ENCODE measurements at places on chromosomes 1 and 21. TPM values are rescaled to one million over a fixed set of nuclear protein-coding genes. Genes with fewer than 3 reads are reported as not detected.

DNA sequence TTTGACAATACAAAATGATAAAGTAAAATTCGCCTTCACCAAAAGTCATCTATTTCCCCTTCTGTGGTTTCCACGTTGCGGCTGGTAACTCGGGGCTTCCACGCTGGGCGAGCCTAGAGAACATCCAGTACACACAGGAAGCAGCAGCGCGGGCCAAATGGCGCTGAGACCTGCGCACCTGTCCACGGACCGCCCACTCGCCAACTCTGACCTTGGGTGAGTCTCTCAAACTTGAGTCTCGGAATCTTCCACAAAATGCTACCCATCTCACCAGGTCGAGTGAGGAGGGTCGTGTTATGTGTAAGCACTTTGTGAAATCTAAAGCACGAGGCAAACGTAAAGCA lies 820 bp upstream of the TTF2 start:
- peak; percentile 29 for DNase-seq

- no peak for DNase-seq
Observed at GRCh38 chr21:28828981-28829380, 163.7 kb downstream of the LTN1 start.

GRCh38 chr1:46592823-46593222 lies 11.2 kb downstream of the MKNK1 start:
- no peak for DNase-seq

DNA sequence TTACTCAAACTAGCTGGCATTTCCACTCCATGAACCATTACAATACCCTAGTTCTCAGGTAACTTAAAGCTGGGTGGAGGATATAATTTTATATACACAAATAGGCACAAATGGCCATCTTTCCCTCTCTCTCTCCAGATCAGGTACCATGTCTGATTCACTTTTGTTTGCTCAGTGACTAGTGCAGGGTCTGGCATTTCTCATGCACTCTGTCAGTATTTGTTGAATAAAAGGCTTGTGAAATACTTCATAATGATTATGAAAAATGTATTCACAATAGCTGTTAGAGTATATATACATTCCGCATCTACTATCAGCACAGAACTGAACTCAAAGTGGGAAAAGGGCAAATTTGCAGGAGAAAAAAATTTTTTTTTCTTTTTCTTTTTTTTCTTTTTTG lies 510.2 kb upstream of the USP24 start:
- DNase-seq, result no peak

GRCh38 chr1:204359474-204360255 lies at the start of gene PLEKHA6:
TSS of gene PLEKHA6 (minus strand) at chr1:204359929. CDS start at chr1:204273727, 86,202 bp downstream.
- no peak for DNase-seq

- no peak for DNase-seq
Observed at GRCh38 chr1:36737038-36737555, 254.4 kb upstream of the CSF3R start.

DNA sequence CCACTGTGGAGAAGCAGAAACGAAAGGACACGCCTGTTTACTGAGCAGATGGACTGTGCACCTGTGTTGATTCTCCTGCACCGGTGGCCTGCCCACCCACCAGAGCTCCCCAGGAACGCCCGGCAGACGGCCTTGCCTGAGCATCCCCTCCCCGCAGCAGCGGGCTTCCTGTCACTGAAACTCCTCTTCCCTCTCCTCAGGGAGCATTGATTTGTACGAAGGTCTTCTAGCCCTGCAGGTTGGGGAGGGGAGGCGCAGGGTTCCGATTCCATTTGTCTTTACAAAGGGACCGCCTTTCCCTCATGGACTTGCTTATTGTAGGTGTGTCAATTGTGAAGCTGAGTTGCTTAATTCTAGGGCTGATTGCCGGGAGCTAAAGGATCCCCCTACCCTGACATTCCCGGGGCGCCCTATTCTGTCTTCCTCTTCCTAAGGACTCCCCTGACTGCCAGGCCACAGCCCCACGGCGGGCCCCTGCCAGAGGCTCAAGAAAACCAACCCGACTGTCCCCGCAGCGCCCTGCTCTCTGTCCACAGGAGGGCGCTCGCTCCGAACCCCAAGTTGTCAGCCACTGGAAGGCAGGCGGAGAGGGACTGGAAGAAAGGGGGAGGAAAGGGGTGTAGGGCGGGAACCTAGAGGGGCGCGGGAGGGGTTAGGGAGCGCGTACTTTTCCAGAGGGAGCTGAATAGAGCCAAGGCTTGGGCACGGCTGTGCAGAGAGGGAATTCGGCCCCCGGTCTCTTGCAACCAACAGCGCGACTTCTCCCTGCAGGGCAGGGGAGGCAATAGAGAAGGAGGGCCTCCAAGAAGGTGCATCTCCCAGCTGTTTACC lies 2.8 kb downstream of the S100A6 start:
- DNase-seq, result peak; percentile 94

- no peak for DNase-seq
Observed at GRCh38 chr1:185560760-185561159, 173.4 kb upstream of the HMCN1 start.

- DNase-seq, result no peak
Observed at GRCh38 chr1:172704001-172704400, 45.1 kb downstream of the FASLG start.

DNA sequence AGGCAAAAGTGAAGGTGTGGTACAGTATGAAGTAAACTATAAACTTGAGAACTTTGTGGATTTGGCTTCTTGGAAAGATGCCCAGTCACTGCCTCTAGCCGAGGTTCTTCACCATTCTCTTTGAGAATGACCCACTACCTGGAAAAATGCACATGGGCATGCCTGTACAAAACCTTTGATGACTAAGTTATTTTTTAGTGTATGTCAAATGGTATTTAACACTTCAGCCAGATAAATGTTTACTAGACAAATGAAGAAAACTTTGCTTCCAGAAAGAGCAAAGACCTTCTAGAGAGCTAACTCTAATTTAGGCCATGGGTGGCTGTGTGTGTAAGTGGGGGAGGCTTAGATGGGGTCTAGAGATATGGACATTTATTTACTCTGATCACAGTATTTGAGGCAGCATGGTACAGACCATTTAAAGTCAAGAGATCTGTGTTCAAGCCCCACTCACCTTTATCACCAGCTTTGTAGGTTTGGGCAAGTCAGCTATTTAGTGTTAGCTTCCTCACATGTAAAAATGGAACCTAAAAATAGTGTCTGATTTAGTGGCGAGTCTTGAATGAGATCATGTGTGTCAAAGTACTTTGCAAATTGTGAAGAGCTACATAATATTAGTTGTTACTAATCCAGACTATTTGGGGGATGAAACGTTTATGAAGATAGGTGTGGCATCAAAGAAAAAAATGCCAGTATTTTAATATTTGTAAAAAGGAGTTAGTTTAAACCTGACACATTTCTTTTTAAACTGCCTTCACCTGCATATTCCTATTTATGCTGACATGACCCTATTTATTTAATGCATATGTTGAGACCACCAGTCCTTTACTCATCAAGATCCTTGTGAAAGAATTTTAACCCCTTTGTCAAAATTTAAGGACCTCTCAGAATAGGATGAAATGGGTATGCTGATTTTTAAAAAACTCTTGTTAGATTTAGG lies 20.2 kb downstream of the NFYC start:
- DNase-seq, result no peak

GRCh38 chr1:31981972-31982371 lies 31.7 kb upstream of the KHDRBS1 start:
- no peak for DNase-seq

DNA sequence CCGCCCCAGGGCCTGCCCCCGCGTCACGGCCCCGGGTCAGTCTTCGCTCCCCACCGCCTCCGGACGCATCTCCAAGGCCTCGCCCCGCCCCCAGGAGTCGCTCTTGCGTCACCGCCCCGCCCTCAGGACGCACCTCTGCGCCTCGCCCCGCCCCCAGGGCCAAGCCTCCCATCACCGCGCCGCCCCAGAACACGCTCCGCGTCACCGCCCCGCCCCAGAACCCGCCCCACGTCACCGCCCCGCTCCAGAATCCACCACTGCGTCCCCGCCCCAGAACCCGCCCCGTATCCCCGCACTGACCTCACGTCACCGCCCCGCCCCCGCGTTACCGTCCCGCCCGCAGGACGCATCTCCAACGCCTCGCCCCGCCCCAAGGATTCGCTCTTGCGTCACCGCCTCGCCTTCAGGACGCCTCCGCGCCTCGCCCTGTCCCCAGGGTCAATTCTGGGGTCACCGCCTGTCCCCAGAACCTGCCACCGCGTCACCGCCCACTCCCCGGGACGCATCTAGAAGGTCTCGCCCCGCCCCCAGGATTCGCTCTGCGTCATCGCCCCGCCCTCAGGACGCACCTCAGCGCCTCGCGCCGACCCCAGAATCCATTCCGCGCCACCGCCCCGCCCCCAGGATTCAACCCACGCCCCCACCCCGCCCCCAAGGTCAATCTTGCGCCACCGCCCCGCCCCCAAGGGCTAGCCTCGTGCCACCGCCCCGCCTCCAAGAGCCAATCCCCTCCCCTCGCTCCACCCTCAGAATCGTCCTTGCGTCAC lies 451 bp upstream of the CASP9 start:
- DNase-seq, result peak; percentile 100

DNA sequence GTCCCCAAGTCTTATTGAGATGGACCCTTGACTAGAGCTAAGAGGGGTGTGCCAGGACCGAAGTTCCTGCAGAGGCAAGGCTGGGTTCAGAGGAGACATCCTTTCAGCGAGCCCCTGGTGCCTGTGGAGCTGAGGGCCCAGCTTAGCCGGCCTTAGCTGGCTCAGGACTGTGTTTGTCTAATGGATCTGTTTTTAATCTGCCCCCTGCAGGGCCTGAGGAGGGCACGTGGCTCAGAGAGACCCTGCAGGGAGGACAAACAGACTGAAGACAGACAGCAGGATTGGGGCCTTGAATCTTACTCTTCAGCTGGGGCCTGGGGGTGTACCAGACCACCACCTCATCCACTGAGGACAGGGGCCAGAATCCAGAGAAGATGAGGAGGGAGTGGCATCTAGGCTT lies 1.6 kb downstream of the CRABP2 start:
- no peak for DNase-seq

DNA sequence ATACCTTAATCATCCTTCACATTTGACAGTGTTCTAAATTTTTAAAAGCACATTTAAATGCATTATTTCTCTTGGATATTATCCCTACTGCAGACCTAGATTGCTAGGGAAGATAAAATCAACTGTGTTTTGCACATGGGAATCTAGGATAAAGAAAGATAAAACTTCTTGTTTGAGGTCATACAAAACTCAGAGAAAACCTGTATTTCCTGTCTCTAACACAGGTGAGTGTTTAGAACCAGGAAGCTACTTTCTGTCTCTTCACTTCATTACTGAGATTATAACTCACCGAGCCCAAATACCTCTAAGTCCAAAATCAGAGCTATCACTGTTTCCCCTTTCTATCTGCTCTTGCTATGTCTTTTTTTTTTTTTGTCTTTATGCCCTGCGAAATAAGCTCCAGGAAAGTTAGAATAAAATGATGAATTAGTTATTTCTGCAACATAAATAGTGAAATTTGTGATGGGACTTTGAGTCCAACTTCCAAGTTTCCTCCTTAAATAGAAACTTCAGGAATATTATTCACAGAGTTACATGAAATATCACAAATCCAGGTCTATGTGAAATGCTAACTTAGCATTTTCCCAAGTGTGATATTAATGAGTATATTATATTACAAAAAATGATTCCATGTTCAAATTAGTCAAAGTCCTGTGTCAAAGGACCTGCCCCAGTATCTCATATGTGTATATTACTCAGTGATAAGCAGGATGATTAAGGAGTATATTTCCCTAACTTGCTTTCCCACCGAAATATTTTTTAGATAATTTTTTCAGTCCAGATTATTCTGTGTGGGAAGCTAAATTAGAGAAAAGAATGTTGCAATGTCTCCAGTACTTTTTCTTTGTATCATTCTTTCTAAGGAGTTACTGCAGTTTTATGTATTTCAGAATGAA lies 226.4 kb downstream of the PLA2G4A start:
- DNase-seq, result no peak

DNA sequence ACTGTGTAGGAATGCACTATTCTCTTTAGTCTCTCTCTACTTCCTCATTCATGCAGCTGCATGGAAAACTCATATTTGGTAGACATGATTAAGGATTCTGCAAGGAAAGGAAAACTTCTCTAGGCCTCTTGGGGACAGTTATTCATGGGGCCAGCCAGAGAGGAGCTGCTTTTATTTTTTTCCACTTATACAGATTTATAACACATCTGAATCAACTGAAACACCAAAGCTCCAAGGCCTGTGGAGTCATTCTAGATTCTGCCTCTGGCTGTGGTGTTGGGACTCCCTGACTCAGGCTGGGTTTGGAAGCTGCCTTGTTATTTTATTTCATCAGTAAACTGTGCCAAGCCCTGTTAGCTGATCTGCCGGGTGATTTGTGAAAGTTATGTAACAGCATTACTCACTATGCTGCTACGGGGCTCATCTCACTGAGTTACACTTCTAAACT lies 83.9 kb upstream of the EDEM3 start:
- no peak for DNase-seq

- DNase-seq, result peak; percentile 68
Observed at GRCh38 chr1:116498789-116499628, 71.8 kb downstream of the CD58 start.

GRCh38 chr21:25772686-25773085 lies 37.9 kb downstream of the GABPA start:
- DNase-seq, result no peak

DNA sequence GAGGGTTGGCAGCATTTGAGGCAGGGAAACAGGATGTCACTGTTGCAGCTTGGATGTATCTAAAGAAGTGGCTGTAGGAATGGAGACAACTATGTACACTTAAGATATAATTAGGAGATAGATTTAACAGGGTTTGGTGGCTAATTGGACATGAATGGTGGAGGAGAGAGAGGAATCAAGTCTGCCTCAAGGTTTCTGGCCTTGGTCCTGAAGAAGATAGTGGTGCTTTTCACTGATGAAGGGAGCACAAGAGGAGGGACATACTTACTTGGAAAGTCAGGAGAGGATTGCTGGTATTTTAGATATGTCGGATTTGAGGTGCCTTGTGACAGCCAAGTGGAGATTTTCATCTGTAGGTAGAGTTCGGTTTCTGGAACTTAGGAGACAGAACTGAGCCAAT lies 123.9 kb downstream of the ST6GALNAC3 start:
- no peak for DNase-seq

- no peak for DNase-seq
Observed at GRCh38 chr1:212769459-212770167, 22.0 kb downstream of the NSL1 start.

The OPRD1 gene
- 2.5 TPM for total RNA-seq

The ADGRL4 gene
- total RNA-seq, result 1.4 TPM

The PYHIN1 gene
- not detected for total RNA-seq

The SPAG17 gene
- 0.71 TPM for total RNA-seq

The GRIK1 gene
- not detected for total RNA-seq

The CPLANE2 gene
- 4.9 TPM for total RNA-seq

The NKAIN1 gene
- total RNA-seq, result 35.3 TPM

The FAM177B gene
- total RNA-seq, result not detected

The AGBL4 gene
- total RNA-seq, result 0.87 TPM

The DEPDC1 gene
- 46.0 TPM for total RNA-seq

The RXFP4 gene
- not detected for total RNA-seq

The COL8A2 gene
- 3.3 TPM for total RNA-seq
